ENCODE measurements at places on chromosomes 6 and 20.

DNA sequence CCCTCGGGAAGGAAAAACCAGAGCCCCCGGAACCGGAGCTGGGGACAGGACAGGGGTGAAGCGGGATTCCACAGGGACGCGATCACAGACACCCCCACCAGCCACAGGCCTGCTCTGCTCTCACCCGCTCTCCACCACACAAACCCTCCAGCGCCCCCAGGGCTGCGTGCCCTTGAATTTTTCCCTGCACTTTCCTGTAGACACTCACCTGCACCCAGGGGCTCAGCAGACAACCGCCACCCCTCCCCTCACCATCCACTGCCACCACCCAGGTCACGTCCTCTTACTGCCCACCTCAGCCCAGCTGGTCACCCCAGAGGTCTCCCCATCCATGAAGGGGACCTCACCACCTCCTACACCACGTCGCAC lies 631 bp downstream of the ULBP2 start:
- DNase-seq = no peak

- DNase-seq = no peak
Measured at GRCh38 chr6:156933201-156934068, 156.3 kb downstream of the ARID1B start.

DNA sequence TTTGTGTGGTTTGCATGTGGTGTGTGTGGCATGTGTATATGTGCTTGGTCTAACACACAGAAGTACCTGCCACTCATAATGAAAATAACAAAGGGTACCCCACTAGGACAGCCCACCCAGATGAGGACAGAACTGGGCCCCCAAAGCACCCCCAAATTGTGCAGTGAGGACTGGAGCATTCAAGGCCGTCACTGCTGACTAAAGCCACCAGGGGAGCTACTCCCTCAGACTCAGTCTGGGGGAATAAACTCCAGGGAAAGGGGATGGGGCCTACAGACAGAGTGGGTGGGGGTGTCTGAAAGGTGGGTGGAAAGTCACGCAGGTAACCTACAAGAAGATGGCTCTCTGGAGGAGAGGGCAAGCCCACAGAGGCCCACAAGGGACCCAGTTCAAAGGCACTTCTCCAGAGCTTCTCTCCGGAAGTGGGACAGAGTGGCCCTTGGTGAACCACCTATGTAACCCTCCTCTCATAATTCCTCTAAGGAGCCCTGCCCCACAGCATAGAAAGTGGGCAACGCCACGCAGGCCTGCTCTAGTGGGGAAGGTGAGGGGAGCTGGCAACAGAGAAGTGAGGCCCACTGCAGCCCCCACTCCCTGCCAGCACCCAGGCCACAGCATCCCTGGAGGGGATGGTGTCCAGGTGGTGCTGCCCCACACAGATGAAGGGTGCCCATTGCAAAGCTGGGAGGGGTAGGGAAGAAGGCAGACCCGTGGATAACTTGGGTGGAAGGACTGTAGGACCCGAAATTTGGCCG lies 122.8 kb upstream of the MAFB start:
- no peak for DNase-seq

GRCh38 chr6:149004664-149005063 lies 257.8 kb downstream of the UST start:
- DNase-seq = no peak

Data from CD4-positive, alpha-beta T cell treated with Interleukin-12 subunit alpha and Interleukin-12 subunit beta, for 1 hour (primary cell).